Muscle of leg (tissue), 16 donors: ENCODE measurements at places on chromosomes 1 and 21. TPM values are rescaled to one million over a fixed set of nuclear protein-coding genes. Genes with fewer than 3 reads are reported as not detected.

GRCh38 chr1:37035796-37036666 is 1.7 kb upstream of the GRIK3 start:
- H3K36me3 ChIP-seq, result no peaks in the 10 kb centered on the region
- no peak overlapping the region for H3K4me3 ChIP-seq
- peaks cover 2% of the 10 kb centered on the region for H3K4me1 ChIP-seq
- no peak overlapping the region for H3K27ac ChIP-seq

DNA sequence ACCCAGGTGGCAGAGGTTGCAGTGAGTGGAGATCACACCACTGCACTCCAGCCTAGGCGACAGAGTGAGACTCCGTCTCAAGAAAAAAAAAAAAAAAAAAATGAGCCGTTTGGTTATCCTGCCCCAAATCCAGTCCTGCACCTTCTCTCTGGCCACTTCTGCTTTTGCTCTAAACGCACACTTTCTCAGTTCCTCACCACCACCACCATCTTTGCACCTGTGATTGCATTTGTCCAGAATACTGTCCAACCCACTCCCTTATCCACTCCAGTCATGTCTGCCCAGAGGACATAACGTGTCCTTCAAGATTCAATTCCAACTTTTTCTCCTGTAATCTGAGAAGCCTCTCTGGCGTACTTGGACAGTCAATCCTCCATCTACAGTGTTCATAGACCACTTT is 2.2 kb upstream of the NEK2 start:
- H3K36me3 ChIP-seq, result no peaks in the 10 kb centered on the region
- H3K27me3 ChIP-seq, result no peaks in the 10 kb centered on the region
- no peak overlapping the region for H3K27ac ChIP-seq
- DNase-seq, result no peak

ITGB2 gene
- 8.0 TPM for total RNA-seq

DNA sequence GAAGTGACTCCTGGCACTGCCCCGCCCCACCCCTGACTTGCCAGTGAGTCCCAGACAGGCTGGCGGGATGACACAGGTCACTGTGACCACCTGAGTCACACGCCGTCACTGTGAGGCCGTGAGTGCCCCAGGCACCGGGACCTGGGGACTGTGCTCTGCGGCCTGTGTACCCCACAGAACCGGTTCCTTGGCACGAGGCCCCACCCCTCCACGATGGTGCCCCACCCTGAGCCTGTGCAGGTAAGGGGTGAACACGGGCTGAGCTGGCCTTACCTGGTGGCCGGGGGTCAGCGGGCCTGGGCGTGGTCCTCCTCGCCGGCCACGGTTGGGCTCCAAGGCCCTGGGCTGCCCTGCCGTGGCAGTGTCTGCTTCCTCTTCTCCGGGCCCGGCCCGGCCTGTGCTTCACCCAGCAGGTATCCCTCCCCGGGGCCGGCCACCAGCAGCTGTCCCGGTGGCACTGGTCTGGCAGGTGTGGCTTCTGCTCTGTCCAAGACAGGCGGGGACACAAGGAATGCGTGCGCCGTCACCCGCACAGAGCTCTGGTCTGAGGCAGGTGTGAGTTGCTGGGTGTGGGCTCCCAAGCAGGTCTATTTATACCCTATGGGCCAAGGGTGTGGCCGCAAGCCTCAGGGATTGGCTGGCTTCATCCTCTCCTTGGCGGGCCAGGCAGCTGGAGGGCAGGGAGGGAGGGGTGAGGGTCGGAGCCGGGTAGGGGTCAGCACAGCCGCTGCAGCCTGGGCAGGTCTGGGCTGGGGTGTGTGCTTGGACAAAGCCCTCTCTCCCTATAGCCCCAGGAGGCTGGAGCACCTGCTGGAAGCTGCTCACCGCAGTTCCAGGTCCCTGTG is at the start of gene RNF223:
TSS of gene RNF223 (minus strand) at position 564 of the 845 bp plus-strand sequence. CDS start 1,740 bp downstream, outside the sequence.
- no peak within 1 kb of the TSS for H3K4me3 ChIP-seq
- H3K27ac ChIP-seq, result no peak within 1 kb of the TSS
- H3K4me1 ChIP-seq, result peaks cover 16% of the 10 kb centered on the region

- H3K27me3 ChIP-seq, result no peaks in the 10 kb centered on the region
- H3K4me3 ChIP-seq, result no peak overlapping the region
- H3K4me1 ChIP-seq, result no peaks in the 10 kb centered on the region
- H3K27ac ChIP-seq, result no peak overlapping the region
Observed at GRCh38 chr1:72062584-72062983, 219.8 kb downstream of the NEGR1 start.

DNA sequence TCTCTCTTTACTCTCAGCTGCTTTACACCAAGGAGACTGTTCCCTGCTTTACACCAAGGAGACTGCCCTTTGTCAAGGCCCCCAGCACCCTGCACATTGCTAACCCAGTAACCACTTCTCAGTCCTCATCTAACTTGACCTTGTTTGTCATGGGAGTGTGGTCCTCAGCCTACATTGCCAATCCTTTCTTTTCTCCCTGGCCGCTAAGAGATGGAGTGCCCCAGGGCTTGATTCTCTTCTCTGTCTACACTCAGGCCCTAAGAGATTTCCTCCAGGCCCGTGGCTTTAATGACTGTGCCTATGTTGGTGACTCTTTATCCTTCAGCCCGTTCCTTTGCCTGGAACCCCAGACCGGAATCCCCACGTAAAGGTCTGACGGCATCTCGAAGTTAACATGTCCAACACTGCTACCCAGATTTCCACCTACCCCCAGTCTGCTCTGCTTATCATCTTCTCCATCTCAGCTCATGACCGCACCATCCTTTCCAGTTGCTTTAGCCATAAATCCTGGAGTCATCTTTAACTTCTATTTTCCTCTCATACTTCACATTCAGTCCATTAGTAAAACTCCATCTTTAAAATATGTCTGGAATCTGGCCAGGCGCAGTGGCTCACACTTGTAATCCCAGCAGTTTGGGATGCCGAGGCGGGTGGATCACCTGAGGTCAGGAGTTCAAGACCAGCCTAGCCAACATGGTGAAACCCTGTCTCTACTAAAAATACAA is 9.5 kb upstream of the SEMA4A start:
- peaks cover 18% of the 10 kb centered on the region for H3K27me3 ChIP-seq
- peaks cover 21% of the 10 kb centered on the region for H3K36me3 ChIP-seq
- H3K4me1 ChIP-seq, result peaks cover 26% of the 10 kb centered on the region
- no peak overlapping the region for H3K27ac ChIP-seq
- DNase-seq, result no peak

DNA sequence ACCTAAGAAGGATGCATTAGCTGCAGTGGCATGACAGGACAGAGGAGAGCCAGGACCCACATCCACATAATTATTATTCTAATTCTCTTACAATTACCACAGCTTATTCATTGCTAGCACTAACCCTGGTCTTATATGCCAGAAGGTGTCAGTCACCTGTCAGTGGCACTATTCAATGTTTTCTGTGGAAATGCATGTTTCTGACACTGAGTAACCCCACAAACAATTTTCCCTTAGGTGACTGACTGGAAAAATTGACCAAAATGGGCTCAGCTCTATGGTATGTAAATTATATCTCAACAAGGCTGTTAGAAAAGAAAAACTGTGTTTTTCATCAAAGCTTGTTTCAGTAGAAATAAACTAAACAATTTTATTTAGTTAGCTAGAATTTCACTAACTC is 117.9 kb upstream of the KRTAP19-8 start:
- H3K27me3 ChIP-seq, result no peaks in the 10 kb centered on the region
- H3K4me3 ChIP-seq, result no peak overlapping the region
- H3K27ac ChIP-seq, result no peak overlapping the region

DNA sequence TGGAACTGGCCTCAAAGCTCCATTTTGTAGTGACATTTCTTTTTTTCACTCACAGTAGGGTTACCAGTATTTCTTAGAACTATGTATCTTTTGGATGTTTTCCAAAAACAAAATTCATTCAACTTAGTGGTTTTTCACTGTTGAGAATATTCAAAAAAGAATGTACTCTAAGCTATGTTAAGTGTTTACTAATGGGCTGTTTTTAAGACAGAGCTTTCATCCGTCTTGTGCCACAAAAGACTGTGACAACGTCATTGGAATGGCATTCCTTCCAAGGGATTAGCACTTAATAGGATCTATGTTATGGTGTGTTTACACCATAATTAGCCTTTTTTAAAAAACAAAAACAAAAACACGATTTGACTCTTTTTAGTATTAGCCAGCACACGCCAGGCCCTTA is 66.8 kb downstream of the TTC3 start:
- H3K4me1 ChIP-seq, result no peaks in the 10 kb centered on the region
- H3K4me3 ChIP-seq, result no peak overlapping the region
- DNase-seq, result no peak
- H3K27ac ChIP-seq, result no peak overlapping the region

- no peaks in the 10 kb centered on the region for H3K4me1 ChIP-seq
- H3K4me3 ChIP-seq, result peak within 1 kb of the TSS; percentile 0
- H3K27me3 ChIP-seq, result no peaks in the 10 kb centered on the region
- no peaks in the 10 kb centered on the region for H3K36me3 ChIP-seq
- peak; percentile 58 for DNase-seq
Observed at GRCh38 chr21:14545906-14546480, at the start of gene SAMSN1. Gene SAMSN1 (minus strand): TSS chr21:14546315. CDS start chr21:14546261, 54 bp downstream.

DNA sequence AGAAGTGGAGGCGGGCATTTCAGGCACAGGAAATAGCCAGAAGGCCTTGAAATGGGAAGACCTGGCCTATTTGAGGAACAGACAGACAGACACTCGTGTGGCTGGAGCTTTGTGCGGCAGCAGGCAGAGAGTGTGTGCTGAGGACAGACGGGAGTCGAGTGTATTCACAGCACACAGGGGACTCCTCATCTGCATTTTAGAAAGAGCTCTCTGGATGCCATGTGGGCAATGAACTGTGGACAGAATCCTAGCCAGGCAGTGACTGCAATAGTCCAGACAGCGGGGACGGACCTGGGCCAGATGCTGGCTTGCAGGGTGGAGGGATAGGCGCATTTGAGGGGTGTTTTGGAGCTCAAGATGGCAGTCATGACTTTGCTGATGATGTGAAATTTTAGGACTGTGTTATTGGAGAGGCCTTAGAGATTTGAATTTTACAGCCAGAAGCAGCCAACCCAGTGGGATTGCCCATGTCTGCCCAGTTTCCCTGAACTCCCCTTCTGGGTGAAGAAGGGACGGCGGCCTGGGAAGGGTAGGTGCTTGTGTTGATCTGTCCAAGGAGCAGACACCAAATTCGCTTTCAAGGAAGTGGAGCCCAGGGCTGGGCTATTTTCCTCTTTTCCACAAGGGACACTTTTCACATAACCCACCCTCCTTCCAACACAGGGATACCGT is 43.7 kb downstream of the CHAF1B start:
- no peaks in the 10 kb centered on the region for H3K36me3 ChIP-seq
- no peak overlapping the region for H3K4me3 ChIP-seq
- DNase-seq, result no peak
- no peak overlapping the region for H3K27ac ChIP-seq
- no peaks in the 10 kb centered on the region for H3K27me3 ChIP-seq

DNA sequence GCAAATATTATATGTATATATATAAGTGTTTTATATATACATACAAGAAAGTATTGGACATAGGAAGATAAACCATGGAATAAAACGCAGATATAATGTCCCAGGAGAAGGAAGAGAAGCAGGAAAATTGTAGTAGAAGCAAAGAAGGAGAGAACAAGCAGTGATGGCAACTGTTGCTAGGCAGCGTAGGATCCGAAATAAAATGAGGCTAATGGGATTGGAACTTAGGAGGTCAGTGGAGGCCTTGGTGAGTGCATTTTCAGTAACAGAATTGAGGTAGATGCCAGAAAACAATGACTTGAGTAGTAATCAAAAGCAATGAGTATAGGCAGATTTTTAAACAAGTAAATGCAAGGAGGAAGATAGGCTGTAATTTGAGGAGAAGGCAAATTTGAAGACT is 265.8 kb downstream of the LRRC7 start:
- H3K27me3 ChIP-seq, result no peaks in the 10 kb centered on the region
- H3K4me1 ChIP-seq, result no peaks in the 10 kb centered on the region
- no peaks in the 10 kb centered on the region for H3K36me3 ChIP-seq
- no peak overlapping the region for H3K4me3 ChIP-seq

GRCh38 chr21:25561668-25562641 is 45.3 kb downstream of the MRPL39 start:
- H3K27ac ChIP-seq, result no peak overlapping the region
- peak overlapping the region; percentile 47 for H3K4me3 ChIP-seq
- H3K4me1 ChIP-seq, result no peaks in the 10 kb centered on the region
- H3K27me3 ChIP-seq, result no peaks in the 10 kb centered on the region
- H3K36me3 ChIP-seq, result peaks cover 6% of the 10 kb centered on the region
- peak; percentile 72 for DNase-seq

DNA sequence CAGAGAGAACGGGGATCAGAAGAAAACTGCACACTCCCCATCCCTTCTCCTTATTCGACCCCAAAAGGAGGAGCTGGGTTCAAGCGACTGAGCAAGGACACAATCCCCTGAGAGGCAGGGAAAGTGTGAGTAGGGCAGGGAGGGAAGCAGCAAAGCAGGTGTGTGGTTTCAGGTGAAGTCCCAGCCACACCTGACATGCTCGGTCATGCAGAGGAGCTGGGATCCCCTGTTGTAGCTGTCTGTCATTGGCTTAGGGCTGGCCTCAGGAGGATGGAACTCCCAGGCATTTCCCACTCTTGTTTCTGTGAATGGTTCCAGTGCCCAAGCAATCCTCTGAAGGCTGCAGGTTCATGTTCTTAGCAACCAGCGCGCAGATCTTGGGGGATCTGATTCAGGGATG is 150.7 kb downstream of the DSCAM start:
- H3K36me3 ChIP-seq, result no peaks in the 10 kb centered on the region
- H3K4me3 ChIP-seq, result no peak overlapping the region
- H3K4me1 ChIP-seq, result no peaks in the 10 kb centered on the region
- no peak overlapping the region for H3K27ac ChIP-seq

NEGR1 gene
- total RNA-seq, result 22.3 TPM

DNA sequence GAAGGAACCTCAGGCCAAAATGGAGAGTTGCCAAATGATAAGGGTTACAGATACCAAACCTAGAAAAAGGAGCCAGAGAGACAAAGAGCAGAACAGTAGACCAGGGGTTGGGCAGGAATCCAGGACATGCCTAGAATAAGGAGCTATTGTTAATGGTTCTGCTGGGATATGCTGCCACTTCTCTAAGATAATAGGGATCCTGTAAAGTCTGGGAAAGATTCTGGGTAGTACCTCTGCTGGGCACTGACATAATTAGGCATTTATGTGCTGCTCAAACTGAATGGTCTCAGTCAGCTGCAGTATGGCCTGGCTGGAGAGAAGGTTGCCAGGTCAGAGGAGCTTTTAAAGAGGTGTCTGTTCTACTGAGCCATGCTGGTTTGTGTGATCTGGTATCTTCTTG is 19.9 kb upstream of the NRIP1 start:
- no peaks in the 10 kb centered on the region for H3K27me3 ChIP-seq
- no peaks in the 10 kb centered on the region for H3K4me1 ChIP-seq
- H3K36me3 ChIP-seq, result no peaks in the 10 kb centered on the region
- H3K27ac ChIP-seq, result no peak overlapping the region
- DNase-seq, result no peak
- H3K4me3 ChIP-seq, result no peak overlapping the region

- peaks cover 35% of the 10 kb centered on the region for H3K4me1 ChIP-seq
- no peaks in the 10 kb centered on the region for H3K27me3 ChIP-seq
- H3K36me3 ChIP-seq, result no peaks in the 10 kb centered on the region
- H3K4me3 ChIP-seq, result no peak overlapping the region
- H3K27ac ChIP-seq, result peak overlapping the region; percentile 86
Observed at GRCh38 chr1:66278260-66279021, 255.5 kb upstream of the SGIP1 start.

FCRLB gene
- 0.40 TPM for total RNA-seq
